DMS153 (cell line): ENCODE measurements at places on chromosomes 1 and 21.

DNA sequence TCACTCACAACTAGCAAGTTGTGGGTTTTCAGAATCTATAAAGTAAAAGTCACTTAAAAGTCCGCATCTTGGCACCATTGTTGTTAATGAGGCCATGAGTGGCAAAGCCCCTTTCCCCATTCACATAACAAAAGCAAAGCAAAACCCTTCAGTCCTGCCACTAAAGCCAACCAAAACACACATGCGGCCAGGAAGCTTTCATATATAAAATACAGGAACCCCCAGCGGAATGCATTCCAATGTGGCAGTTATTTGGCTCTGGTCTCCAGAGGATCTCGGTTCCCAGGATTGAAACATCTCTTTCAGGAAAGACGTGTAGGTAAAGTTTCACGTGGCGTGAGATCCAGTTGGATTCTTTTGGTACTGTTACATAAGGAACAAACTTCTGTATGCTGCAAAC, 2.5 kb upstream of the LBR start:
- no peak for DNase-seq

DNA sequence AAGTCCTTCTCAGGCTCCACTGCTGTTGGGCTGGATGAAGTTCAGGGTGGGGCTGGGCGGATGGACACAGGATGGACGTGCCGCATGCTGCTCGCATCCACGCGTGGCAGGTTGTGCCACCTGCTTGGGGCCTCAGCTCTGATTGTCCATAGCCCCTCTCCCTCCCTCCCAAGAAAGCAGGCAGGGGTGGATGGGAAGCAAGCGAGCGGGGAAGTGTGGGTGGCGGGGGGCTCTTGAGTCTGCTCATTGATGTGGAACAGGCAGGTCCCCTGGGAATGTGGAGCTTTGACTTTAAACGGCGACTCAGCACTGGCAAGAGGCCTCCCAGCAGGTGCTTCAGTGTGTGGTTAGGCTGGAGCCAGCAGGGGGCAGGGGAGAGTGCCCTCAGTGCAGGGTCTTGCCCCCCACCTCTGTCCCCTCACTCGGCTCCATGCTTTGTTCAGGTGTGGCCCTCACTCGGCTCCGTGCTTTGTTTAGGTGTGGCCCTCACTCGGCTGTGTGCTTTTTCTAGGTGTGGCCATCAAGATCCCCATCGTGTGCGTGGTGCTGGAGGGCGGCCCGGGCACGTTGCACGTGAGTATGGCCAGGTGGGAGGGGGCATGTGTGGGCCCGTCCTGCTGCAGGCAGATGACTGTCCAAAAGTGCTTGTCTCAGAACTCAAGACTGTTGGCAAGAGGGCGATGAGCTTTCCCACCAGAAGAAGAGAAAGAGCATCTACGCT, 23.9 kb downstream of the TRPM2 start:
- no peak for DNase-seq

DNA sequence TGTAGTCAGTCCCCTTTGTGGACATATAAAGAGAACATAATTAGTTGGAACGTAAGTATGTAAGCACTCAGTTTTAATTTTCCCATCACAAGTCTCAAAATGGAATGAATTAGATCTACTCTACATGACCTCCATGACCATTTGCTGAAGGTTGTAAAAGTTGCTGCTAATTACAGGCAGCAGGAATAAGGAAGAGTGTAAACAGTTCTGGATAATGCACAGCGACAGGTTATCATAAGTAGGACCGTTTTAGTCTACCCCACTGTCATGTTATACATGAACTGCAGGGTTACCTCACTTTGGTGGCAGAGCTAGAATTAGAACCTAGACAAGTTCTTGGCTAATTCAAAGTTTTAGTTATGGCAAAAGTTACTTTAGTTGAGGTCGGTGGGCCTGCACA, 21.7 kb downstream of the YTHDF2 start:
- no peak for DNase-seq

DNA sequence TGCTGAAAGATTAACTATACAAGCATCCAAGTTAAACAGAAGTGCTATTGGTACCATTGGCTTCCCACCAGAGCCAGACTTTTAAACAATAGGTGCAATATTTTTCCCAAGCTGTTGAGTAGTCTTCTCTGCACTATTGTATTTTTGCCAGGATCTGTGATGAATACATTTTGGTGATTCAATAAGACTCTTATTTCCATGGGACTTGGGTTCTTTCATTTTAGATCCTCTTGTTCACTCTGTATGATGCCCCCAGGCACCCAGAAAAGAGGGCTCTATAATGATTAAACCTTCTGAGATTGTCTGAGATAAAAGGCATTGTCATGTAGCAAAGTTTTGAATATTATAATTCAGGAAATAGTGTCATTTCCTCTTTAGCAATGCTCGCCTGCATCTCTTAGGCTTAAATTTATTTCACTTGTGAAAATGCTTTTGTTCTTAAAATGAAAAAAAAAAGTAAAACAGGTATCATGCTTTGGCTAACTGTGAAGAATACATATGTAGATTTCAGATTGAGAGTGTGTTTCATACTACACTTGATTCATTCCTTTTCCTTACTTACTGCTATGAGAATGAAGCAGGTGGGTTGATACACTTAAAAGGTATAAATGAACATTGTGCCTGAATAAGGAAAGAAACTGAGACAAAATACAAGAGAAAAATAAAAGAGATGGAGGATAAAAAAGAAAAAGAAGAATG, 275.0 kb downstream of the HMCN1 start:
- no peak for DNase-seq
